ENCODE measurements at places on chromosomes 5 and 9.

GRCh38 chr5:81212211-81212751 lies 20.8 kb upstream of the CKMT2 start:
- DNase-seq = no peak

DNA sequence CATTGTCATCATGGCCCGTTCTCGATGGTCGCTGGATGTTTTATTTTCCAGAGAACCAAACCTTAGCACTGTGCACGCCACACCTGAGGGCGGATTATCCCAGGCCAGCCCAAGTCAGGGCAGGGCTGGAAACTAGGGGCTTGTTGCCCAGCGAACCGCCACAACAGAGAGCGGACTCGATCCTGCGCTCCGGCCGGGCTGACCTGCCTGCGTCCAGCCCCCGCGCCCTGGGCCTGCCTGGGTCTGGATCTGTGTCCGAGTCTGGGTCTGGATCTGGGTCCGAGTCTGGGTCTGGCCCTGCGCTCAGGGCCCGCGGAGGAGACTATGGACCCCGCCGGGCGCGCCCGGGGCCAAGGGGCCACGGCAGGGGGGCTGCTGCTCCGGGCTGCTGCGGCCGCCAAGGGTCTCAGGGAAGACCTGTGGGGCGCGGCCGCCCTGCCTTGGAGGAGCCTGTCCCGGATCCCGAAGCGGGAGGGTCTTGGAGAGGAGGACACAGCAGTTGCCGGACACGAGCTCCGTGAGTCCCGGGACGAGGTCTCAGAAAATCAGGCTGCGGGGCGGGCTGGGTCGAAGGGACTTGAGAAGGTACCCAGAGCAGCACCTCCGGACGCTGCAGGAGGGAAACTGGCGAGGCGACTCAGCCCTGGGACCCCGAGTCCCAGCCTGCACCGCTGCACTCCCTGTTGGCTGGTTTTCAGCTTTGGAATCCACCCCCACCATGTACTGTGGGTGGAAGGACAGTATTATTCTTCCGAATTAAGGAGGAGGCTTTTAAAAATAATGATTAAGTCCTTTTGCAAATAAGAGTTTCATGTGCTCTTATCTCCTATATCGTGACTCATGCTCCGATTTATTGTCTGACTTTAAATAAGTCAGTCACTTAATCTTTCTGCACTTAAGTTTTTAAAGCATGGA lies at the start of gene ANKDD1B:
ANKDD1B (plus strand) TSS at position 143 of the 915 bp plus-strand sequence; CDS start at position 325, 182 bp downstream.
- DNase-seq = no peak

- DNase-seq = no peak
These were observed 130.9 kb downstream of the COX7C start for GRCh38 chr5:86748538-86749105.

- DNase-seq = no peak
These were observed 108.4 kb upstream of the NREP start for GRCh38 chr5:111865356-111865755.

DNA sequence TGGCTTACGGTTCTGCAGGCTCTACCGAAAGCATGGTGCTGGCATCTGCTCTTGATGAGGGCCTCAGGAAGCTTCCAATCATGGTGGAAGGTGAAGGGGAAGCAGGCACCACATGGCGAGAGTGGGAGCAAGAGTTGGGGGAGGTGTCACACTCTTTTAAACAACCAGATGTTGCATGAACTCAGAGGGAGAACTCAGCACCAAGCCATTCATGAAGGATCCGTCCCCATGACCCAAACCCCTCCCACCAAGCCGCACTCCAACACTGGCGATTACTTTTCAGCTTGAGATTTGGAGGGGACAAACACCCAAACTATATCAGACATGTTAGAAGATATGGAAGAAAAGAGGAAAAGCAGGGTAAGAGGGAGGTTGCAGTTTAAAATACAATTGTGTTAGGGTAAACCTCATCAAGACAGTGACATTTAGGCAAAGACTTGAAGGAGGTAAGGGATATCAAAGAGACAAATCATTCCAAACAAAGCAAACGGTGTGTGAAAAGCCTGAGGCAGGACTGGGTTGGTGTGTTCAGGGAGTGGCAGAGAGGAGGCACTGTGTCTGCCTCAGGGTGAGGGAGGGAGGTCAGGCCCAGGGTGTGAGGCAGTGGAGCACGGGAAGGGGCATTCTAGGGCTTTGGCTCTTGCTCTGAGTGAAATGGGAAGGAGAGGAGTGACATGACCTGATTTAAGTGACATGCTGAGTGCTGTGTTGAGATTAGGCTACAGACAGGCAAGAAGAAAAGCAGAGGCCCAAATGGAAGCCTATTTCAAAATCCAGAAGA lies 80.9 kb downstream of the SREK1 start:
- DNase-seq = no peak

- no peak for DNase-seq
These were observed at the start of gene PCSK1 for GRCh38 chr5:96433066-96433447. Gene PCSK1 (minus strand): TSS chr5:96433248. CDS start chr5:96433042, 206 bp downstream.

Measured in stimulated activated CD8-positive, alpha-beta memory T cell treated with anti-CD3 and anti-CD28 coated beads, Interleukin-4, amount 100 ng/mL, for 24 hours (primary cell).